ENCODE measurements at places on chromosomes 11 and 22. TPM values are rescaled to one million over a fixed set of nuclear protein-coding genes. Genes with fewer than 3 reads are reported as not detected.

The STX5 gene
- 44.6 TPM for total RNA-seq

The GRAP2 gene
- total RNA-seq: not detected

The OR2AT4 gene
- not detected for total RNA-seq

The ACR gene
- not detected for total RNA-seq

The OR52L1 gene
- not detected for total RNA-seq

The CCDC87 gene
- total RNA-seq: not detected

The CBLIF gene
- total RNA-seq: not detected

The HIKESHI gene
- 57.1 TPM for total RNA-seq

The A4GALT gene
- 14.6 TPM for total RNA-seq

The PRSS23 gene
- total RNA-seq: 16.6 TPM

The LRP4 gene
- 5.0 TPM for total RNA-seq

The JOSD1 gene
- total RNA-seq: 72.5 TPM

The LIMK2 gene
- total RNA-seq: 15.1 TPM

The IL18 gene
- total RNA-seq: 4.1 TPM

The NAALAD2 gene
- total RNA-seq: 1.7 TPM

The ENTHD1 gene
- total RNA-seq: not detected

The SRRD gene
- total RNA-seq: 12.7 TPM

The FERMT3 gene
- 8.5 TPM for total RNA-seq

The ESAM gene
- total RNA-seq: 5.6 TPM

The KLHDC7B gene
- not detected for total RNA-seq

The OR52E8 gene
- total RNA-seq: not detected

The C11orf87 gene
- not detected for total RNA-seq

The CELF1 gene
- total RNA-seq: 58.6 TPM

The AGBL2 gene
- total RNA-seq: 0.78 TPM

The PARVA gene
- 45.4 TPM for total RNA-seq

The SIDT2 gene
- total RNA-seq: 11.1 TPM

The TYR gene
- not detected for total RNA-seq

The POGLUT3 gene
- 43.6 TPM for total RNA-seq

The UBE4A gene
- total RNA-seq: 34.5 TPM

The FOSL1 gene
- 26.8 TPM for total RNA-seq

The MAJIN gene
- not detected for total RNA-seq

The RIBC2 gene
- 1.4 TPM for total RNA-seq

The OR51B4 gene
- total RNA-seq: not detected

The TMEM191C gene
- 0.13 TPM for total RNA-seq

The SLC22A9 gene
- not detected for total RNA-seq

The RANGAP1 gene
- total RNA-seq: 36.5 TPM

The ADAMTS8 gene
- 3.8 TPM for total RNA-seq

The TMEM121B gene
- 1.6 TPM for total RNA-seq

The FAT3 gene
- total RNA-seq: 0.40 TPM

The CHADL gene
- total RNA-seq: 0.26 TPM

The OR51I1 gene
- not detected for total RNA-seq

The NXPE2 gene
- not detected for total RNA-seq

The OR8G1 gene
- total RNA-seq: not detected

The ANO1 gene
- 1.8 TPM for total RNA-seq

The APOBEC3B gene
- 9.7 TPM for total RNA-seq

The MMP8 gene
- under 0.01 TPM for total RNA-seq

The RAB3IL1 gene
- total RNA-seq: 0.26 TPM

The SOX10 gene
- total RNA-seq: not detected

The SLC1A2 gene
- 0.26 TPM for total RNA-seq

The IPO7 gene
- 58.8 TPM for total RNA-seq

The OR2AG2 gene
- not detected for total RNA-seq

The GLYAT gene
- not detected for total RNA-seq

The GRIK4 gene
- not detected for total RNA-seq

The OR8B3 gene
- not detected for total RNA-seq

The SLC29A2 gene
- total RNA-seq: 1.5 TPM

The OR52I1 gene
- not detected for total RNA-seq

The DRD2 gene
- 0.52 TPM for total RNA-seq

The TSKU gene
- 71.6 TPM for total RNA-seq

The SHANK2 gene
- total RNA-seq: 9.2 TPM

Measured in epithelial cell of alveolus of lung (primary cell).